NCI-H1694 treated with DMSO at 0.1 percent for 48 hours (cell line): ENCODE measurements at places on chromosomes 6 and 20.

- no peak for DNase-seq
Observed at GRCh38 chr20:22374066-22374465, 210.3 kb downstream of the FOXA2 start.

- no peak for DNase-seq
Observed at GRCh38 chr6:33164665-33165373, 27.4 kb downstream of the COL11A2 start.

DNA sequence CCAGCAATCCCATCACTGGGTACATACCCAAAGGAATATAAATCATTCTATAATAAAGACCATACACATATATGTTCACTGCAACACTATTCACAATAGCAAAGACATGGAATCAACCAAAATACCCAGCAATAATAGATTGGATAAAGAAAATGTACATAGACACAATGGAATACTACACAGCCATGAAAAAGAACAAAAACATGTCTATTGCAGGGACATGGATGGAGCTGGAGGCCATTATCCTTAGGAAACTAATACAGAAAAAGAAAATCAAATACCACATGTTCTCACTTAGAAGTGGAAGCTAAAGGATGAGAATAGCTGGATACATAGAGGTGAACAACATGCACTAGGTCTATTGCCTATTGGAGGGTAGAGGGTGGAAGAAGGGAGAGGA is 674.6 kb downstream of the PHF3 start:
- DNase-seq = no peak

DNA sequence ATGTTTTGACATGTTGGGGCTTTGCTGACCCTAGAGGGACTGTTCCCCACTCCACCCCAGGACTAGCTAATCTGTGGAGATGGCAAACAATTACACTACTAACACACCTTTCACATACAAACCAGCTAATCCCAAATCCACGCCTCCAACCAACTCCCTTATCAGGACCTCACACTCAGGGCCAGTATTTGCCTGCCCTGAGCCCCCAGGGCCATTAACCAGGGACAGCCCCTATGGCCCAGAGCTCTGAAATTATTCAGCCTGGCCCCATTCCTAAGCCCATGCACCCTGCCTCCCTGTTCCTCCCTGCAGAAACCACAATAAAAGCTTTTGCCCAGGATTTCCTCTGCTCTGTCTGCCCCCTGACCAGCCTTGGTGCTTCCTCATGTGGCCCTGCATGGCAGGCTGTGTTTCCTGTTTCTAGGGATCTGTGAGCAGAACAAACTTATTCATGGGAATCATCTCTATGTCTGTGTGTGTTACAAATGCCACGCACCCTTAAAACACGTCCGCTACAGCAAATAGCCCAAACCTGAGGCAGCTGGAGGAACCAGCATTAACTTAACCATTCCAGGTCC is 121.2 kb downstream of the PXDC1 start:
- no peak for DNase-seq

DNA sequence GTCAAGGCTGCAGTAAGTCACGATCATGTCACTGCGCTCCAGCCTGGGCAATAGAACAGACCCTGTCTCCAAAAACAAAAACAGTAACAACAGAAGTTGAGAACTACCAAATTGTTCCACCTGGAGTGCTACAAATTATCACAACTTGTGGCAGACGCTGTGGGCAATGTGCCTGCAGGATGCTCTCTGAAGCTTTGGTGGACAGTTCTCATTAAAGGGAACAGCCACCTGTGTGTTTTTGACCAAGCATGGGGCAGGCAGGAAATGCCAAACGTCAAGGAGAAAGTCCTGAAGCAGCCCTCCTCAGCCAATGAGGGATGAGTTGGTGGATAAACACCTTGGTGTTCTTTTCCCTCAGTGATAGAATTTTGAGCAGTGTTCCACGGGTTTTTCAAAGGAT is 15.8 kb downstream of the COX4I2 start:
- DNase-seq = no peak

GRCh38 chr6:158205169-158205944 is 37.2 kb downstream of the GTF2H5 start:
- no peak for DNase-seq

DNA sequence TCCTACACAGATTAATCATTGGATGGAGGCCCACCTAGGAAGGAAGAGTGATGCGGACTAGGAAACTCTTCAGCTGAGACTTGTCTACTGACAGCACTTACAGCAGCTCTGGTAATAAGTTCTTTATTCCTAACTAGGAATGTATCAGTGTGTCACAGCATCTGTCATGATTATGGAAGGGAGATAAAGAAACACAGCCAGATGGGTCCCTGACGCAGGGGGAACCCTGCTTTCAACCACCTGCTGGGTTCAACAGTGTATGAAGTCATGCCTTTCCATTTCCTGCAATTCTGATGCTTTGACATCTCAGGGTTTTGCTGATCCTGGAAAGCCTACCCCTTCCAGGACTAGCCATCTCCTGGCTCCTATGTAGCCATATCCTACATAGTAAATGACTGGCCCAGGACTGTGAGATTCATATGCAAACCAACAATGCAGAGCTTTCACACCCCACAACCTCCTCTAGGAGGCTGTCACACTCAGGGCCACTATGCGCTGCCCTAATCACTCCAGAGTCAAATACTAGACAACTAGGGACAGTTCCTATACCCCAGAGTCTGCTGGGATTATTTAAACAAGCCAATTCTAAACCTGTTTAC is 29.0 kb upstream of the MANEA start:
- DNase-seq = peak; percentile 46

- no peak for DNase-seq
Observed at GRCh38 chr6:81623106-81623759, 129.2 kb downstream of the TENT5A start.

DNA sequence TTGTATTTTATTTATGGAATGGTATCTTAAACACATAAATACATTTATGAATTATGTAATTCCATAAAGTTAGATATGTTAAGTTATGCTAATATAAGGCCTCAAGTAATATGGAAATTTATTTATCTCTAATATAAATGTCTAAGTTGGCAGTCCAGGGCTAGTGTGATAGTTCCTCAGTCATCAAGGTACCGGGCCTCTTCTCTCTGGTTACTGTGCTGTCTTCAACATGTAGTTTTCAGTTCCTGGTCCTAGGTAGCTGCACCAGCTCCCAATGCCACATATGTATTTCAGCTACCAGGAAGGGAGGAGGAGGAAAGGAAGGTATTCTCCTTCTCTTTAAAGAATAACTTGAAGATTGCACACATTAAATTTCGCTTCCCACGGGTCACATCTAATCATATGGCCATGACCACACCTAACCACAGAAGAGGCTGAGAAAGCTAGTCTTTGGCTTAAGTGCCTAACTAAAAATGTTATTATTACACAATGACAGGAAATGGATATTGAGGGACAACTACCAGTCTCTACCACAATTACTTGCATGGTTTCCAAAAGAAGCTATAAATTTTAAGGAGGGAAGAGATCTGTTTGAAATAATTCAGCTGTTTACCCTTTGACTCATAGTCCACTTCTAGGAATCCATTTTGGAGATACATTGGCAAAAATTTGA is 68.6 kb downstream of the BCKDHB start:
- DNase-seq = no peak

DNA sequence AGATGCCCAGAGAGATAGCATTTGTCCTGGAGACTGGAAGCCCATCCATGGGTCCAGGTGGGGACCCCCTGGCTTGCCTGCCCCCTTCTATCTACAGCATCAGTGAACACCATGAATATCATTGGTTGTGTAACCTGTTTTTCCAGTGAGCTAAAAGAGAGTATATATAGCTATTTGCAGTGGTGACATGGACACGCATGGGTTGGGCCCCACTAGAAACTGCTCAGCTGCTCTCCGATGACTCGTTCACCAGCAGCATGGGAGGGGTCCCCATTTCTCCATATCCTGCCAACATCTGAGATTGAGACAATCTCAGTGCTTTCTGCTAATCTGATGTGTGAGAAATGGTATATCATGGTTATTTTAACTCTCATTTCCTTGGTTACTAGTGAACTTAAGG is 4.0 kb upstream of the ZC3H12D start:
- no peak for DNase-seq

DNA sequence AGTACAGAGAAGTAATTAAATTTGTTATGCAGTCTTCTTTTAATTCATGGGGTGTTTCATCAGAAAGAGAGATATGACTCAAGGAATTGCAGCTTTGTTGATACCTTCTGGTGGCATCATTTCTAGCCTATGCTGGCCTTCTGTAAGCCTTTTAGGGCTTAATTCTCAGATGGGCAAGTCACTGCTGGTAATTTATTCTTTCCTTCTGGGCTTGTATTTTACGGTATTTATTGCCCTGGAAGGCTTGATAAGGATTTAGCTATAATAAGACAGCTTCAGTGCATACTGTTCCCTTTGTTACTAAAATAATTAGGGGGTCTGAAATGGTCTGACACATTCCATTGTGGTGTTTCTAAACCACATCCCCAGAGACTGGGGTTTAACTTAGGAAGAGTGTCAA is 57.9 kb upstream of the EMILIN3 start:
- DNase-seq = no peak

DNA sequence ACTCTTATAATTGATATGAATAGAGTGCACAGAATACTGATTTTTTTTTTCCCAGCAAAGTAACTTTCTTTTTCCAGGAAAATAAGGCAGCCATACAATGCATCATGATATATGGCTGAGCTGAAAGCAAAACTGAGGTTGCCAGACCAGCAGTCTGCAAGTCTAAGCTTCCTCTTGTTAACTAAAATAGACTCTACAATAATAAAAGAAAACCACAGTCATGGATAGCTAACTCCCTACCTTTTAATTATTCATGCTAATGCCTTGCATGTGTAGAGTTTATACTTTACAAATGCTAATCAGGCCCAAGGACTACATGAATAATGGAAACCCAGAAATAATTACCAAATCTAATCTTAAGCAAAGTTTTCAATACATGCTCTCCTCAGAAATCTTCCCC is 47.4 kb downstream of the MAP7 start:
- DNase-seq = no peak

DNA sequence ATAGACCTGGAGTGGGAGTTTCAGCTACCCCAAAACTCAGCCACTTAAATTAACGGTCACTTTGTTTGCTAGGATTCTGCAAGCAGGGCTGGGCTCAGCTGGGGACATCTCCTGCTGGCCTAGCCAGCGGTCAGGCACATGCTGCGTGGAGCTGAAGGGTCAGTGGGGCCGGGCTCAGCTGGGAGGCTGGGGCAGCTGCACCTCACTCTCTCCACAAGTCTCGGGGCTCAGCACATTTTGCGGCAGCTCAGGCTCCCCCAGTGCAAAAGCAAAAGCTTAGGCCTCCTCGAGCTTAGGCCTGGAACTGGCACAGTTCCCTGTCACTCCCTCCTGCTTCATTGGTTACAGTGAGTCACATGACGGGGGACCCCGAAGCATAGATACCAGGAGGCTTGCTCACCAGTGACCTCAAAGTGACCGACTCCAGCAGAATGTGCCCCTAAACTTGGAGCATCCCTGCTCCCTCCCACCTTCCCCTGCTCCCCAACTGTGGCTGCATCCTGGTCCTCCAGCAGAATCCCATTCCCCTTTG is 80.6 kb upstream of the CST7 start:
- DNase-seq = no peak

DNA sequence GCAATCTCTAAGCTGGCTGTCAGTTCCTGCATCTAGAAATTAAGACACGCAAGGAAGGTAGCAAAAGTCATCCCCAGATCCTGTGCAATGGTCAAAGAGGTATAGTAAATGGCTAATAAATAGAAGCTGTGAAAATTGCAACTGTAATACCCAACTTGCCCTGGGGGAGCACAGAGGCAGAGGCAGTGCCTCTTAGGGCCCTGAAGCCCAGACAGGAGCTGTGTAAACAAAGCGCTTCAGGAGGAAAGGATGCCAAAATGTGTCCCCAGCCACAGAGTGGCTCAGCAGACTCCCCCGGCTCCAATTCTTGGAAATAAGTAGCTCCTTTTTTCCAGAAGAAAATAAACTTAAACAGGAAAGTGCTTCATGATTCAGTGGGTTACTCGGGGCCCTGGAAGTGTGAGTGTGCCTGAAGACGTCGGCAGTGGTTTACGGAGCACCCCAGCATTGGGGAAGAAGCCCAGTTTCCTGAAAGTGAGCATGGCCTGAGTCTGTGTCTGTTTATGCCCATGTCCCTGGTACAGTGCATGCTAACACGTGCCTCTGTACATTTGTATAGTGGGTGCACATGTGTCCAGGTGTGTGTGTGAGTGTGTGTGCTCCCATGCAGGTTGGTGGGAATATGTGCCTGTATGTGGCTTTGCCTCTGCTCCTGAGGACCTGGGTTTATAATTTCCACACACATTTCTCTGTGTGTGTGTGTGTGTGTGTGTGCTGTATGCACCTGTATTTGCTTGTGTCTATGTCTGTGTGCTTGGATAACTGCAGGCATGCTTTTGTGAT is 246.7 kb downstream of the MAFB start:
- no peak for DNase-seq

GRCh38 chr20:8151372-8151771 is 19.3 kb downstream of the PLCB1 start:
- DNase-seq = no peak

DNA sequence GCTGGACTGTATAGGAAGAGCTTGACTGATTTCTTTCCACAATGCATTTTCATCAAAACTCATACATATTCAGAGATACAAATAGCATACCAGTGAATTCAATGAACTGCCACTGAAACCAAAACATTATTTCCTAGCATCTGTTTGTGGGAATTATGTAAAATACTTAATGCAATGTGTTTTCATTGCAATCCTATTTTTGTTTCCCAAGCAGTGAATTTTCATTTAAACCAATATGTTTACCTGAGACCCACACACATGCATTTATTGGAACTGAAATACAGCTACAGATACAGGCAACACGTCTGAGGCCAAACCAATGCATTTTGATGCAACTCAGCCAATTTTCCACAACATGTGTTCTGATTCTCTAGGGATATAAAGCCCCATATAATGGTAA is 33.2 kb upstream of the TFAP2A start:
- no peak for DNase-seq

- DNase-seq = no peak
Observed at GRCh38 chr20:37552415-37552814, 24.7 kb upstream of the BLCAP start.
